ENCODE measurements at places on chromosomes 7 and 10.

GRCh38 chr7:476736-477360, 42.8 kb downstream of the PDGFA start:
- DNase-seq, result no peak

DNA sequence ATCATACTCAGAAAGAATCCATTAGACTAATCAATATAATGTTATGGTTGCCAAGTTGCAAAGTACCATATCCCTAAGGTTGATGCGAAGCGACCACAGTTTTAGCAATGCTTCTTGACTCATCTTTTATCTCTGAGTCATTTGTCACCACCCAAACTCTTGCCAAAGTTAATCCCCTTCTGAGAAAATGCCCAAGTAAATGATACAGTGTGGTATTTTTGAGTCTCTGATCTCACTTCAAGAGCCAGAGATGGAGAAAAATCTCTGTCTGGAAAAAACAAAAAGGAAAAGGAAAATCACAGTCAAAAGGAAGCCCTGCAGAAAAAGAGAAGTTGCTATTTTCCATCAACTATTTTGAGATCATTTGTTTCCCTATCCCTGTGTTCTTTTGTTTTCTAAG, 26.7 kb upstream of the OTUD1 start:
- no peak for DNase-seq

DNA sequence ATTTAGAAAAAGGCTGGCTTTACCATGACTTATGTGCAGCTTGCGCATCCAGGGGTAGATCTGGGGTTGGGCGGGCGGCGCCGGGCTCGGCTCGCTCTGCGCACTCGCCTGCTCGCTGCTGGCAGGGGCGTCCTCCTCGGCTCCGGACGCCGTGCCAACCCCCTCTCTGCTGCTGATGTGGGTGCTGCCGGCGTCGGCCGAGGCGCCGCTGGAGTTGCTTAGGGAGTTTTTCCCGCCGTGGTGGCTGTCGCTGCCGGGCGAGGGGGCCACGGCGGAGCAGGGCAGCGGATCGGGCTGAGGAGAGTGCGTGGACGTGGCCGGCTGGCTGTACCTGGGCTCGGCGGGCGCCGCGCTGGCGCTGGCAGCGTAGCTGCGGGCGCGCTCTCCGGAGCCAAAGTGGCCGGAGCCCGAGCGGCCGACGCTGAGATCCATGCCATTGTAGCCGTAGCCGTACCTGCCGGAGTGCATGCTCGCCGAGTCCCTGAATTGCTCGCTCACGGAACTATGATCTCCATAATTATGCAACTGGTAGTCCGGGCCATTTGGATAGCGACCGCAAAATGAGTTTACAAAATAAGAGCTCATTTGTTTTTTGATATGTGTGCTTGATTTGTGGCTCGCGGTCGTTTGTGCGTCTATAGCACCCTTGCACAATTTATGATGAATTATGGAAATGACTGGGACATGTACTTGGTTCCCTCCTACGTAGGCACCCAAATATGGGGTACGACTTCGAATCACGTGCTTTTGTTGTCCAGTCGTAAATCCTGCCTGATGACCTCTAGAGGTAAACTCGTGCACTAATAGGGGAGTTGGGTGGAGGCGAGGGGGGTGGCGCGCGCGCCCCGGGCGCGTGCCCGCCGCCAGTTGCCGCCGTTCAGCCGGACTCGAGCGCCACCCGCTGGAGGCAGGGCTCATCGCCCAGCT, at the start of gene HOXA5:
HOXA5 (minus strand) TSS at position 659 of the 927 bp plus-strand sequence; CDS start at position 585, 74 bp downstream.
- no peak for DNase-seq

DNA sequence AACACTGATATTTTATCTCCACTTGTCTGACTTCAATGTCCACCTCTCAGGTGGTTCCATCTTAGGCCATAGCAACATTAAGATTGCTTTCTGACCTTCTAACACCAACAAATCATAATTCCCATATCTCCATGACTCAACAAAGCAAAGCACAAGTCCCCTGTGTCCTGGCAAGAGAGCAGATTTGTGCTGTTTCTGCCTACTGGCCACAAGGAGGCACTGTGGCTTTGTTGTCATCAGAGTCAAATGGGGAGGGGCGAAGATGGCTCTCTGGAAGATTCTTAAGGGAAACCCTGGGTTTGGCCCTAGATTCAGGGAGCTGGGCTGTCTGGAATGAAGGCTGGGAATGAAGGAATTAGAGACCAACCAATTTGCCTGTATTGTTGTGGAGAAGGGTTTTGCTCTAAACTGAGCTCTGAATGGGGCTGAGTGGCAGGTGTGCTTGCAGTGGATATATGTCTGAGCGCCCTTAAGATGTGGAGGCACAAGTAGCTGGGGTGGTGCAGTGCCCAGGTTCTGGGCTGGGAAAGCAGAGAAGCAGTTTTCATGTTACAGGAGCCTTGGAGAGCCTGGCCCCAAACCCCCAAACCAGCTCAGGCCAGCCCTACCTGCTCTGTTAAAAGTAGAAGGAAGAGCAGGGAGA, 154.8 kb upstream of the PRSS58 start:
- DNase-seq, result no peak

- no peak for DNase-seq
Measured at GRCh38 chr7:128591705-128592104, 80.4 kb upstream of the GARIN1A start.

DNA sequence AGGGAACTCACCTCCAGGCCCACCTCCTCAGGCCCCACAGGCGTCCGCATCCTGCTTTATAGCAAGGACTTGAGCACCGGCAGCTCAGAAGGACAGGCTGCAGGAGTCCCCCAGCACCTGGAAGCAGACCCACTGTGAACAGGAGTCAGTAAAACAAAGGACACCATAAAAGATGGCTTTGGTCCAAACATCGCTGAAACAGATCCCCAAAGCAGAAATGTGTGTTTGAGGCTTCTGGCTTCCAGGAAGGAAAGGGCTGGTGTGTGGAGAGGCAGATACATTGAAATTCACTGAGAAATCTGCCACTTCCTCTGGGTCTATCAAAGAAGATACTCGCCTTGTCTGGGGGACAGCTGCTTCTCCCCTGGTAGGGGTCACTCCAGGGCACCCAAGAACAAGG, 286.2 kb downstream of the PLXNA4 start:
- no peak for DNase-seq

GRCh38 chr10:90372451-90372850, 485.4 kb downstream of the HTR7 start:
- DNase-seq, result no peak

GRCh38 chr7:92994901-92995300, 122.9 kb downstream of the SAMD9 start:
- no peak for DNase-seq

DNA sequence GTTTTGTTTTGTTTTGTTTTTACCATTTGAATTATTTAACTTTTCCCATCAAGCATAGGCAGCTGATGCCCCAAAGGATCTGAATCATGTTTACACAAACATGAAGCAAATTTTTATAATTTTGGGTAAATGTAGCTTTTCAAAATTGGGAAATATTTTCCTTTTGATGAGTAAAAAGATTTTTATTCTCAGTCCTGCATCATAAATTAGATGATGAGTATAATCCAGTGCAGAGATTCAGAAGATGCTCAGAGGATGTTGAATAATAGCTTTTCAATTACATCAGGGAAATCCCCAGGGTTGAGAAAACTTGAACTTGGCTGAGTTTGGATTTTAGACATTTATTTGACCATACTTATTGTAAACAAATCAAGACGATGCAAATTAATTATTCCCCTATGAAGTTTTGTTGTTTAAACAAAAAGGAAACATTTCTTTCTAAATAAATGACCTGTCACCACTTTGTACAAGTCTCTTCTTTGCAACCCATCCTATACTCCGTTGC, 121.7 kb downstream of the FAM204A start:
- DNase-seq, result no peak
